H7 (cell line): ENCODE measurements at places on chromosomes 11 and 22.

- peak; percentile 43 for DNase-seq
These were observed 64.7 kb downstream of the KCNQ1 start for GRCh38 chr11:2509481-2510001.

- DNase-seq: no peak
These were observed 154.3 kb downstream of the MSANTD4 start for GRCh38 chr11:105867742-105868141.

GRCh38 chr11:64339754-64340408, at the start of gene CCDC88B:
TSS of gene CCDC88B (plus strand) at chr11:64340204. CDS start at chr11:64340267, 63 bp downstream.
- DNase-seq: no peak

- DNase-seq: peak; percentile 43
These were observed 1005.9 kb downstream of the BRD1 start for GRCh38 chr22:48821727-48822126.

- DNase-seq: peak; percentile 67
These were observed 3.8 kb upstream of the CAPN5 start for GRCh38 chr11:77062924-77063323.

DNA sequence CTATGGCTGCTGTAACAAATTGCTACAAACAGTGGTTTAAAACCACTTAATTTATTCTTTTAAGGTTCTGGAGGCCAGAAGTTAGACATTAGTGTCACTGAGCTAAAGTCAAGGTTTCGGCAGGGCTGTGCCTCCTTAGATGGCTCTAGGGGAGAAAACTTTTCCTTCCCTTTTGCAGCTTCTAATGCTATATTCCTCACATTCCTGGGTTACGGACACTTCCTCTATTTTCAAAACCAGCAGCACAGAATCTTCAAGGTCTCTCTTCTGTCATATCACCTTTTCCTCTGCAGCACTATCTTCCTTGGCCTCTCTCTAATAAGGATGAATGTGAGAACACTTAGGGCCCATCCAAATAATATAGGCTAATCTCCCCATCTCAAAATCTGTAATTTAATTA, 87.0 kb downstream of the C11orf87 start:
- DNase-seq: no peak

GRCh38 chr11:113664981-113665710, 41.0 kb downstream of the TMPRSS5 start:
- no peak for DNase-seq

DNA sequence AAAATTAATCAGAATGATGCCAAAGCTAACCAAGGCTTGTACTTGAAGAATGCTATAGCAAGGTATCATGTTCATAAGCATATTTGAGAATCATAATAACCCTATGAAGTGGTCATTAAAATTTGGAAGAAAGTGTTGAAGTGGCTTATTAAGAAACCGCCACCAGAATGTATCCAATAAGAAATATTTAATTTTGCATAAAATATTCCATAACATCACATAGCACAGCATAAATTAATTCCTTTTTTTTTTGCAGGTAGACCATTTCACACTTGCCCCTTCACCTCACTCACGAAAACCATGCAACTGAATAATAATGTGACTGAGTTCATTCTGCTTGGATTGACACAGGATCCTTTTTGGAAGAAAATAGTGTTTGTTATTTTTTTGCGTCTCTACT, at the start of gene OR4C16:
Gene OR4C16 (plus strand): TSS at position 301 of the 400 bp plus-strand sequence. CDS start 0 bp downstream, at position 301.
- DNase-seq: no peak

DNA sequence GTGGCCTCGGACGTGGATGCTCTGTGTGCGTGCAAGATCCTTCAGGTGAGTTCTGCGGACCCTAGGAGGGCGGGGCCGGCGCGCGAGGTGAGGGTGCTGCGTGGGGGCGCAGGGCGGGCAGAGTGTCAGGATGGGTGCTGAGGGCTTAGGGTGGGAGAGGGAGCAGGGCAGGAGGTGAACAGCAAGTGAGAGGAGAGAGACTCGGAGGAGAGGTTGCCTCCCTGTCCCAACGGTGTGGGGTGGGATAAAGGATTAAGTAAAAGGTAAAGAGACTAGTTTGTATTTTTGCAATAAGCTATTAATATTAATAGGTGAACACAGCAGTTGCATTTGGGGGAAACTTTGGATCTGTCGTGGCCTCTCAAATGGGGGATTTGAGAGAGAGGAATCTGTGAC, 451 bp downstream of the CDC45 start:
- no peak for DNase-seq

DNA sequence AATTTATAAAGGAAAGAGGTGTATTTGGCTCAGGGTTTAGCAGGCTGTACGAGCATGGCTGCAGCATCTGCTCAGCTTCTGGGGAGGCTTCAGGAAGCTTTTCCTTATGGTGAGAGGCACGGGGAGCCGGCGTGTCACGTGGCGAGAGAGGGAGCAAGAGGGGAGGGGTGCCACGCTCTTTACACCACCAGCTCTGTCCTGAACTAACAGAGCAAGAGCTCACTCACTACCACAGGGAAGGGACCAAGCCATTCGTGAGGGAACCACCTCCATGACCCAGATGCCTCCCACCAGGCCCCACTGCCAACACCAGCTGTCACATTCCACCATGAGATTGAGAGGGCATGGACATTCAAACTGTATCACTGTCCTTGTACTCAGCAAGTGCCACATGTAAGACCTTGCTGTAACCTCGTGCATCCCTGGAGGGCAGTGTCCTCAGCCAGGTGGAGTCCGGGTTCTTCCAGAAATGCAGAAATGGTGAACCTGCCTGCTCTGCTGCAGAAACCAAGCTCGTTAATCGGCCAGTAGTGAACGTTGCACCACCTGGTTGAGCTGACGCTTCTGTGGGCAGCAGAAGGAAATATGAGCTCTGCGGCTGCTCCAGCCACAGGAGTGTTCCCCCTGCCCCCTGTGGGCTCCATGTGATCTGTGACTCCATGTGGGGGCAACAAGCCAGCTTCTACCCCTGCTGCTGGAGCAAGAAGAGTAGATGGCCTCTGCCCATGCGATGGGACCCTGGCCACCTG, 368.6 kb downstream of the TBC1D22A start:
- DNase-seq: no peak

DNA sequence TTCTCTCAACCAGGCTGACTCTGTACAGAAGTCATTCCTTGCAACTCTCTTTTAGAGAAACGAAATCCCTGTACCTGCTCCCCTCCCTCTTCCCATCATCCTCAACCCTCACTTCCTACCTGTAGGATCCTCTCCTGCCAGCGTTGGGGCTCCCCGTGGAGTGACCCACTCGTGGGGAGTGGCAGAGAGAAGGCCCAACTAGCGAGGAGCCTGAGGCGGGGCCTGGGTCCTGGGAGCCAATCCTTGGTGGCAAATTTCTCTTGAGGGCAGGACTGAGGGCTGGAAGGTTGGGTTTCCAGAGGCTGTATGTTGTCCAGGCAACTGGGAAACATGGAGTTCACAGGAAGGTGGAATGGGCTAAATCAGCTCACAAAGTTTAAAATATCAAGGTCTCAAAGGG, 10.4 kb downstream of the NHERF4 start:
- peak; percentile 98 for DNase-seq

GRCh38 chr22:20434264-20434751, 3.3 kb downstream of the SCARF2 start:
- peak; percentile 28 for DNase-seq

DNA sequence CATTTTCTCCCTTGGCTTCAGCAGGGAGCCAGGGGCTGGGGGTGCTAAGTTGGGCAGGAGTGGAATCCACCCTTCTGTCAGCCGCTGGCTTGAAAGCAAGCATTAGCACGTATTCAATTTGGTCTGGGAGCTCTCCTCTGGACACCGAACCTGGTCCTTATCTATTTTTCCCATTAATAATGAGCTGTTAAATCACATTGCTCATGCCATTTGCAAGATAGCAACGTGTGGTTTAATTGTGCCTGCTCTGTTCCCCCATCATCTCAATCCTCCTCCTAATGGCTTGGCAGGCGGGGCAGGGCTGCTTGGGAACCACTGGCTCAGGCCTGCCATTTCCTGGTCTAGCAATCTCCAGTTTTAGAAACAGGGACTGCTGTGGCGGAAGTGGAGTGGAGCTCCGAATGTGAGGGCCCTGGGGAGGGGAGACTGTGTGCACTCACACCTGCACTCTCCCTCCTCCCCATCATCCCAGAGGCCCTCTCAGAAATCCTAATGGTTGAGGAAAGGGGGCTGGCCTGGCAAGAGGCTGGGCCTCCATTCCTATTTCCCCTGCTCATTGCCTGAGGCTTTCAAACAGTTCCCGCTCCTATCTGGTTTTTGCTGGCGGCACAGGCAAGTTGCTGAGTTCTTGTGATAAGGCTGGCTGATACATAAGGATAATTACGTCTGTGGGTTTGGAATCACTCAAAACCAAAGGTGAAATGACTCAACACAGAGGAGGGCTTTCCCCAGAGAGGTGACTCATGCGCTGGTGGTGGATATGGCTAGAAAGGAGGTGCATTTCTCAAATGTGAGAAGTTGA, 201.2 kb upstream of the E2F8 start:
- no peak for DNase-seq

DNA sequence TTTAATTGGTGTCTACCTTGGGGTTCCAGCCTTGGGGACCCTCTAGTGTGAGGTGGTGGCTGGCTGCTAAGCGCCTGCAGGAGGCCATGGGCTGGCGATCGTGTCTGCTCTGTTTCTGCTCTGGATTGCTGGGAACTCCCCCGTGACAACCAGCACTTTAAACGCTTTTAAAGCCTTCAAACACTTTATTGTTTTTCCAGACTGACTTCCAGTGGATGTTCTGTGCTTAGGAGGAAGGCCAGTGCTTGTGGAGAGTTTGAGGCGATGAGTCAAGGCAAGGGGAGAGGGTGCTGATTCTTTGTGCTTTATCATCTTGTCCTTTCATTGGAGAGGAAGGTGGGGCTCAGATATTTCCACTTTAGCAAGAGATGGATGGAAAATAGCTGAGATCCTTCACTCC, 81.6 kb downstream of the FLI1 start:
- no peak for DNase-seq

DNA sequence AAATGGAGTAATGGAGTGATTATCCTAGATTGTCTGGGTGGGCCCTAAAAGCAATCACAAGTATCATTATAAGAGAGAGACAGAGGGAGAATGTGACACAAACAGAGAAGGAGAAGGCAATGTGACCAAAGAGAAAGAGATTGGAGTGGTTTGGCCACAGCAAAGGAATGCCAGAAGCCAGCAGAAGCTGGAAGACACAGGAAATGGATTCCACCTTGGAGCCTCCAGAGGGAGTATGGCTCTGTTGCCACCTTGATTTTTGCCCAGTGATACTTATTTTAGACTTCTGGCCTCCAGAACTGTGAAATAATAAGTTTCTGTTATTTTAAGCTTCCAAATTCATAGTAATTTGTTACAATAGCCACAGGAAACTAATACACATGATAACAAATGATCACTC, 36.8 kb upstream of the OR5P2 start:
- no peak for DNase-seq

DNA sequence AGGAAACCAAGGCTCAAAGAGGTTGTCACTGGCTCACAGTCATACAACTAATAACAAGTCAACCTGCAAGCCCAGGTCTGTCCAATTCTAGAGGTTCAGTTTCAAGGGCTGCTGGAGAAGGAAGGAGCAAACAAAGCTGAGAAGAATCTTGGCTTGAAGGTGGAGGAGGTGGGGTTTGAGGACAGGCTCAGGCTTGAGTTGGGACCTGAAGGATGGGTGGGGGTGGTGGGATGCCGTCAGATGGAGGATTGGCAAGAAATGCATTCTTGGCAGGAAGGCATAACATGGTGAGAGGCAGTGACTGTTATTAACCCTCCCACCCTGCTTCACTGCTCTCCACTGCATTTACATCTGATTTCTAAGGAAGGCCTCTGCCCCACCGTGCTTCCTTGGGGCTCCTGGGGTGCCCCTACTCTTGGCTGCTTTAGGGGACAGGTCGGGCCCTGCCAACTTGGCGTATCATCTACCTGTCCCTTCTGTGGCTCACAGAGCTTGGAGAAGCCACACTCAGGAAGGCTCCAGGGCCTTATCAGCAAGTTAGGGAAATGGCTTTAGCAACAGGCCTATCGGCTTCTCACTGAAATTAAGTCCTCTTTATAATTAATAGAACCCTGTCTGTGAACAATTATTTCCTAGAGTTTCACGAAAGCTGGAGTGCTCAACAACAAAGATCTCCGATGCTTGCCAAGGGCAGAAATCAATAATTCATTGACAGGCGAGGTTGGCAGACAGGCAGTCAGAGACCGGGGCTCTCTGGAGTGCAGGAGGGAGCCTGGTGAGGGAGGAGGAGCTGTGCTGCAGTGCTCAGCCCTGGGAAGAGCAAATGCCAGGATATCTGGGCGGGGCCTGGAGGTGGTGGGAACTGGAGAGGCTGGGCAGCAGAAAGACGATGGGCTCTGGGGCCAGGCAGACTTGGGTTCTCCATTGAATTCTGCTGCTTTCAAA, 84.9 kb upstream of the NARS2 start:
- DNase-seq: peak; percentile 62

GRCh38 chr11:8091721-8092120, 10.7 kb downstream of the TUB start:
- no peak for DNase-seq
